ENCODE measurements at places on chromosomes 13 and 19.

GRCh38 chr13:31227063-31227462 is 27.3 kb downstream of the B3GLCT start:
- DNase-seq, result peak; percentile 62

DNA sequence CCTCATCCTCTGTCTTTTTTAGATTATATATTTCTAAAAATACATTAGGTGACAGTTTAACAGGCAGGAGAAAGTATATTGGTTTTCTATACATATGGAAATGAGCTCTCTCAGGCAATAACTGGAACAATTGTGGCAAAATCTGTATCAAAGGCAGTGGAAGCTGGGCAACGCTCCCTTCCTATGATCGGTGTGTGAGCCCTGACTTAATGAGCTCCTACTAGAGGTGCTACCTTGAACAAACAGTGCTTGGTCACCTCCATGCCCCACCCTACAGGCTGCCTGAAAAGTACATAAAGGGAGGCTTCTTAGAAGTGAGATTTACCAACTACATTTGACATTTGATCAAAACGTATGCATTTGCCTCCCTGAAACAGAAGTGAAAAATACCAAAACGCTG is 185.3 kb downstream of the EFNB2 start:
- DNase-seq, result no peak

DNA sequence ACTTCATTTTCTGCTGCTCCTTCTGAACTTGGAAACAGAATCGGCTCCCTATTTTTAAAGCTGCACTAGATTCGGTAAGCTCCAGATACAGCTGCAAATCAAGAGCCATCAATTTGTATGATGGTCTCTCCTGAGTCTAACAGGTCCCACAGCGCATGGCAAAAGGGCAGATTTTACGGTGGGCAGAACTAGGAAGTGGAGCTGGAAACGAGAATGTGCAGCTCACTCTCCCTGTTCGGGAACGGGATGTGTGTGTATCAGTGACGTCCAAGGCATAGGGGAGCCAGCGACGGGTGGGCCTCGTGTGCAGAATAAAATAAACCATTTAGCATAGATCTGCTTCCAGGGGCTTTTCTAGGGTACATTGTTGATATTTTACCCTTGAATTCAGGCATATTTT is 74.2 kb downstream of the COL4A1 start:
- DNase-seq, result no peak

GRCh38 chr19:10748927-10749434 is 31.1 kb downstream of the DNM2 start:
- peak; percentile 18 for DNase-seq

DNA sequence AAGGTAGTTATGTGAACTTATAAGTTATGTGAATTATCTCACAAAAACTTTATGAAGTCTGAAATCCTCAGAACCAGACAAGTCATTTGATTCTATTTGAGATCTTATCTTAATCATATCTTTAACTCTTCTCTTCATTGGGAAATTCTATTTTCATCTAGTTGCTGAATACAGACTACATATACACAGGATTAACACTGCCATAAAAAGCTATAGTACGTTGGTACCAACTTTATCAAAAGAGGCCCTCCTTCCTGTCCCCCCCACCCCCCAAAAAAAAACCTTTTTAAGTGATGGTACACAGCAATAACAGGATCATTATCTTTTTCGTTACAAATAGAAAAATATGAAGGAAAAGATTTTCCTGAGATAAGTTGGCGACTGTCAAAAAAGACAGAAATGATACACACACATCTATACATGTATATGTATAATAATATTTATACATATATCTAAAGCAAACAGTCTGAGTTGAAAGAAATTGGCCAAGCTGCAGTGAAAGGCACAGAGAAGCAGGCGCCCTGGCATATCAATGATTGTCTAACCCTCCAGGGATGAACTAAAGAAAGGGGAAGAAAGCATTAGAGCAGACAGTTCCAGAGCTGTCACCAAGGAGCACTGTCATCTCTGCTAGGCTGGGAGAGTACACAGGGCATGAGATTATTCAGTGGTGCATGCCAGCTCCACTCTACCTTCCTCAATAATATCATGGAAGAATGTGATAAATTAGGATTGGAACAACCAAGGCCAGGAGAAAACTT is 116.7 kb downstream of the KLF12 start:
- no peak for DNase-seq

GRCh38 chr19:40257096-40257517 is 28.0 kb downstream of the AKT2 start:
- DNase-seq, result no peak

- DNase-seq, result no peak
Measured at GRCh38 chr13:31706105-31706504, 33.2 kb upstream of the RXFP2 start.

- DNase-seq, result no peak
Measured at GRCh38 chr13:33932769-33933406, 114.9 kb downstream of the RFC3 start.

- DNase-seq, result no peak
Measured at GRCh38 chr19:20278342-20278741, 111.3 kb downstream of the ZNF486 start.

DNA sequence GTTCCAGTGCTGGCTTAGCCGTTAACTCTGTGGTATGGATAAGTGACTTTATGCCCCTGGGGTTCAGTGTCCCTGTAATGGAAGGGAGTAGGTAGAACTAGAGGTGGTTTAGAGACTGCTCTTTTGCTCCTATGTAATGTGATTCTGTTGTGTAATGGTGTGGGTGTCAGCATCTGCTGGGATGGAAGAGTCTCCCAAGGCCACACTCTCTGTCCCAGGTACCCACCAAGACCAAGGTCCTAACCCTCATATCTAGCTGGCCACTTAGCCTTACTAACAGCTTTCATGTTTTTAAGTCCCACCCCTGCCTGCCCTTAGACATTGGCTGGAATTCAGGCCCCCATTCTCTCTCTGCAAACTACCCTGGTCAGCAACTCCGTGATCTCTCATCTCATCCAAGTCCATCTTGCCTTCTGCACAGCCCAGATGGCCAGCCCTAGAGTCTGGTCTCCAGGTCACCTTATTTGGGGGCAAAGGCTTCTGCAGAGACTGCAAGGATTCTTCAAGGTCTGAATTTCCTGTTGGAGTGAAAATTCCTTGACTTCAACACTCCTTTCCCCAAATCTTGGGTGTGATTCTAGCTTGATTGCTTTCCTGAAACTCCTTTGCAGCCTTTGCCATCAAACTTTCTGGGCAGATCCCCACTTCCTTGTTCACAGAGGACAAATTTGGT is 48.4 kb downstream of the SERP2 start:
- DNase-seq, result no peak
